ENCODE measurements at places on chromosomes 6 and 20.

DNA sequence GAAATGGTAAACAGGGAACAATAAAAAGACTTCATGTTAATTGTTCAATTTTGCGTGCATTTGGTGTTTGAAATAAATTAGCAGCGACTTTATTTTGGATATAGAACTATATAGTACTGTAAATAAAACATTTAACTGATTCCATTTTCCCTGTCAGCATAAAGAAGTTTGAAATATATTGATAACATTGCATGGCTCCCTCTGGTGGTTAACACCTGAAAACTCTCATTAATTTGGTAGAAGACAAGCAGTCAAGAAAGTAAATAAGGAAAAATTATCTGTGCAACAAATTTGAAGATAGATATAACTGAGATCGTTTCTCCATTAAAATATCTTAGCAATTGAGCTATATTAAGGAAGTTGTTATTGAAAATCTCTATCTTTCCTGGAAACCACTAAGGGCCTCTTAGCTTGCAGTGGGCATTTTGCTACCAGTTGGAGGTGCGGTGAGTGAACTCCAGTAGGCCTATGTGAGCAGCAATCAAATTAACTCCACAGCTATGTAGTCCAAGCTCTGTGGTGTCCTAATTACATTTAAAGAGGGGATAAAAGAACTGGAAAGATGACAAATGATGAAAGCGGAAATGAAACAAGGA is 435.7 kb upstream of the FKBP1C start:
- DNase-seq = peak; percentile 58

DNA sequence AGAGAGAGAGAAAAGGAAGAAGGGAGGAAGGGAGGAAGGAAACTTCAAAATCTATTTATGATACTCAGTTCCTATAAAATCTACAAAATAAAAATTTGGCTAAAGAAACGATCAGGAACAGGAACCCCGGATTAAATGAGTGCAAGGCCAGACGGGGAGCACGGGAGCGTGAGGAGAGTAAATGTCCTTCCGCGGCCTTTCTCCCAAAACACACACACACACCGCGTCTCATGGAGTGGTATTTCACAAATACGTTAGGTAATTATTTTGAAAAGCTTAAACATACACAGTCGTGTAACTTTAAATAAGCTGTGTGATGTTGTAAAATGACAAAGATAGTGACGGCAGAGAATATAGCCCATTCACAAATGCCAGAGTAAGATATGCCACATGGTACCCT is 125.7 kb upstream of the AFDN start:
- no peak for DNase-seq

DNA sequence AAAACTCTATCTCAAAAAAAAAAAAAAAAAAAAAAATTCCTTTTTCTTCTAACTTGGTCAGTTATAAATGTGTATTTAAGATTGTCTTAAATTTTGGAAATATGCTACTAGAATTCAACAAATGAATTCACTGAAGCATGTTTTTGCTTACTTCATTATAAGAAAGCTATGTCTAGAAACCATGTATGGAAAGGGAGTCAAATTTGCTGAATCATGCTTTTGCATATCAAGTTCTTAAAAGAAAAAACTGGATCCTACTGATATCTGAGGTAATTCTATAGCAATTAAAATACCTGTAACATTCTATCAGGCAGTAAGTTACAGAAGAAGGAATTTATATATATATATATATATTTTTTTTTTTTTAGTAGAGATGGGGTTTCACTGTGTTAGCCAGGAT is 27.7 kb downstream of the AKIRIN2 start:
- DNase-seq = no peak

DNA sequence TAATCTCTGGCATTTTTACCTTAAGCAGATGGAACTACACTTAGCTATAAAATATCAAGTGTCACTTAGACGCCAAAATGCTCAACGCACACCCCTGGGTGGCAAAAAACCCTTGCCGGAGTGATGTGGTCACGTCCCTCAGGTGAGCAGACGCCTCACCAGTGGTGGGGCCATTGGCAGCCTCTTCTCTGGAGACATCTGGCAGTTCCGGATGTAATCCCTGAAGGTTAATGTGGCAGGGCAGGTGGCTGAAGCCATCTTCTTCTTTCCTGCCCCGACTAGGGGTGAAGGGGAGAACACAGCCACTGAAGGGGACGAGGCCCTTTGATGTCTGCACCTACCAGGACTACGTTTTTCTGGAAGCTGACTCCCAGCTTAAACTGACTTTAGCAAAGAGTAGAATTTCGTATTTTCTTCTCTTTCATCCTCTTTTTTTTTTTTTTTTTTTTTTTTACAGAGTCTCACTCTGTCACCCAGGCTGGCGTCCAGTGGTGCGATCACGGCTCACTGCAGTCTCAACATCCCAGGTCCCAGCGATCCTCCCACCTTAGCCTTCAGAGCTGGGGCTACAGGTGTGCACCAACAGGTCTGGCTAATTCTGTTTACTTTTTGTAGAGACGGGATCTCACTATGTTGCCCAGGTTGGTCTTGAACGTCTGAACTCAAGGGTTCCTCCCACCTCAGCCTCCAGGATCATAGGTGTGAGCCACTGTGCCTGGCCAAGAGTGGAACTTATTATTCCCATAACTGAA is 152.1 kb downstream of the TTLL2 start:
- DNase-seq = no peak

DNA sequence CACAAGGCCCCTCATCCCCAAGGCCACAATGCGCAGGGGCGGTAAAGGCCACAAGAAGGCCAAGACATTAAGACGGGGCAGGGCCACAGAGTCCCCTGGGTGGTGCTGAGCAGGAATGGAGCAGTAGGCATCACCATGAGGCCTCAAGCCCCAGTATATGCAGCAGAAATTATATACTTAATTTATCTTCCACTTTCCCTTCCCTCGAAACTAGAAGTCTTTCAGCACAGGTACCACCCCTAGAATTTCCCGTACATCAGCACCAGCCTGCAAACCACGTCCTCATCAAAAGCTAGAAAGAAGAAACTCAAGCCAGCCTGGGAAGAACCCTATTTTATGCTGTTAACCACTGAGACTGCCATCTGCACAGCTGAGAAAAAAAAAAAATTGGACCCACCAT is 89.4 kb downstream of the PLG start:
- peak; percentile 81 for DNase-seq

DNA sequence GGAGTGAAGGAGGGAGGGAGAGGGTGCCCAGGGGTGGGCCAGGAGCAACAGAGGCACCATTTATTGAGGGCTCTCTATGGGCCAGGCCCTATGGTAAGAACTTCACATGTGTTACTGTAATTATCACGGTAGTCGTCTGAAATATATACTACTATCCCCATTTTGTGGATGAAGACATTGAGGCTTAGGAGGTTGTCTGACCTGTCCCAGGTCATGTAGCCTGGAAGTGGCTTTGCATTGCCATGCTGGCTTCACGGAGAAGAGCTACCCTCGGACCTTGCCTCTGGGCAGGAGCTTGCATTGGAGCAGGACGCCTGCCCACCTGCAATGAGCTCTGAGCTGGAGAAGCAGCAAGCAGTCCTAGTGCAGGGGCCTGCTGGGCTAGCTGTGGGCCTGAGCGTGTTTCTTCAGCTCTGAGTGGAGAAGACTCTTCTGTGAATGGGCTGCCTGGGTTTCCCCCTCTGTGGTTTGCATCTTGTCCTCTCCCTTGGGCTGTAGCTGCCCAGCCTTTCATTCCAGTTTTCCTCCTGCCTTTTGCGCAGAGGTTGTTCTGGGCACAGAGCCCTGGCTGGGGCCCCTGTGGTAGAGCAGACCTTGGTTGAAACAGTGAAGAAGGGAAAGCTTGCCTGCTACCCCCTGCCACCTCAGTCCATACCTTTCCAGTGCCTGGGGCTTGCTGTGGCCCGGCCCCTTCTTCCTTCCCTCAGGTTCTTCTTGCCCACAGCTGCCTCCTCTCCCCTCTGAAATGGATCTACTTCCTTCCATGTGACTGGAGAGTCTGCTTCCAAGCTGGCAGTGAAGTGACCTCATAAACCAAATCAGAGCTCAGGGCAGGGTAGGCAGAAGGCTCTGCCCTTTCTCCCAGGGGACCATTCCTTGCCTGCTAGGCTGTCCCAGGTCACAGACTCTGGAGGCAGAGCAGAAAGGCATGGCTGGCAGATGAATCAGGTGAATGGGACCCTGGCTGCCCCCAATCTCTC is 24.1 kb upstream of the SRF start:
- DNase-seq = no peak

- no peak for DNase-seq
These were observed 717.8 kb downstream of the EPHA7 start for GRCh38 chr6:92701425-92702096.

DNA sequence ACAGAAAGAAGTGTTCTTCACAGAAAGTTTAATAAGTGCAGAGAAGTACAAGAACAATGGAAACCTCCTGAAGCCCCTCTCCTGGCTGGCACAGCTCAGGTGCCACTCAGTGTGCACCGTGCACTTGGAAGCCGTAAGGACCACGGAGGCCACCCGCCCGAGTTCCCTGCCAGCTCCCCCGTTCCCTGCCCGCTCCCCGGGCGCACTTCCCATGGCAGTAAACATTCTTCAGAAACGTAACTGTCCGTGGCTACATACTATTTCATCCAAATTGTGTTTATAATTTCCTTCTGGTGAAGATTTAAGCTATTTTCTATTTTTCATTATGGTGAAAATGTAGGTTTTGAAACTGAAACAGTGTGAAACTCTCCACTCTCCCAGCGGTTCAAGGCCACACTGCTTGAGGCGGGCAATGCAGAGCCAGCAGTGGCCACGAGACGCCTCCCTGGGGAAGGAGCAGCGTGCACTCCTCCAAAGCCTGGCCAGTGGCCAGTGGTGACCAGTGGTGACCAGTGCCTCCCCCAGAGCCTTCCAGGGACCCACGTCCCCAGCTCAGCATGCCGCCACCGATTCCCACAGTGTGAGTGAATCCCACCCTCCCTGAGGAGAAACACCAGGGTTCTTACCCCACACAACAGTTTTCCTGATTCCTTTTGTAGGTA is 46.4 kb downstream of the TAF4 start:
- DNase-seq = no peak

- no peak for DNase-seq
These were observed 536.8 kb downstream of the EYS start for GRCh38 chr6:65170273-65170672.

DNA sequence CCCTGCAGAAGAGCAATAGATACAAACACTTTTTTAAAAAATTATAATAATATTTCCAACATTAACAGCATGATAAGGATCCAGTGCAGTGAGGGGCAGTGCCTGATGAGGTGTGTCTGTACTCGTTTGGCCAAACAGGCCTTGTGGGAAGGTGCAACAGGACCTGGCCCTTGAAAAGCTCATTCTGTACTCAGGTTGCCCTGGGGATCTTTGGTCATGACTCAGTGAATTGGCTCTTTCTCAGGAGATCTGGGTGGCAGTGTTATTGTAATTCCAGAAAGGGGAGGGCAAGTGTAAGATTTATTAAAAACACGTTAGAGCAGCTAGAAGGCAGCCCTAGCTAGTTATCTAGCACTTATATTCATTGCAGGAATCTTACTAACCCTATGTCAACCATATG is 2.9 kb upstream of the SPINT3 start:
- DNase-seq = peak; percentile 90

DNA sequence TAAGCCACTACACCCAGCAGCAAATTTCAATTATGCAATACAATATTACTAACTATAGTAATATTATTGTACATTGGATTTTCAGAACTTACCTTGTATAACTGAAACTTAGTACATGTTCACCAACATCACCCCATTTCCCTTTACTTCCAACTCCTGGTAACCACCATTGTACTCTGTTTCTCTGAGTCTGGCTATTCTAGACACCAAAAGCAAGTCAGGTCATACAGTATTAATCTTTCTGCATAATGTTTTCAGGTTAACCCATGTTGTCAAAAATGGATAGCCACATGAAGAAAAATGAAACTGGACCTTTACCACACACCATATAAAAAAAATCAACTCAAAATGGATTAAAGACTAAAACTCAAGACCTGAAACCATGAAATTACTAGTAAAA is 558.2 kb downstream of the MMUT start:
- no peak for DNase-seq
